ENCODE measurements at places on chromosomes 1 and 21. TPM values are rescaled to one million over a fixed set of nuclear protein-coding genes. Genes with fewer than 3 reads are reported as not detected.

DNA sequence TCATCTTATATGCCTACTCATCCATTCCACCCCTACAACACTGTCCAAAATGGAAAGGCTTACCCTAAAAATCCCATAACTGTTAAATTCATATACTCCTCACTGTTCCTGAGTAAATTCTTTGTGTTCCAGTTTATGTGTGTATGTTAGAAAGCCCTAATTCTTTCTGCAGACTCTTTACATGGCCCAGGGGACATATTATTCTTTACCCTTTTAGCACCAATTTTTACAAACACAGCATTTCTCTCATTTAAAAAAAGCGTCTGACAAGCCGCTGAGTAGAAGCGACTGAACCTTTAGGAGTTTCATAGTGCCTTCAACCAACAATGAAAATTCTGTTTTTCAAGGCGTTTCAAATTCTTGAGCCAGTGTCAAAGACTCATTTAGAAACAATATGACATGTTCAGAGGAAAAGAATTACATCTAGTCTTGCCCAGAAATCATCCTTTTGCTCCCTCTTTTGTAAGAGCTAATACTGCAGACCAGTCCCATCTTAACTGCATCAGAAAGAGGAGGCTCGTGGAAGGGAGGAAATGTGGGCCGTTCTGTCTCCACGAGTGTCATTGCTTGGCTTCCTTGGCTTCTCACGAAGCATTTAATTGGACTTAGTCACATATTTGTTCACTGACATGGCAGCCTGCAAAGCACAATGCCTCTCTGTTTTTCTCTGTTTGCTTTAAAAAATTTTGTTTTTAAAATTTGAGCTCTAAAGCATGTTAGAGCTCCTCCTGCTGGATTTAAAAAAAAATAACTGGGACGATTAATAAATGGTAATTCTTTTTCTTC, 21.3 kb upstream of the C1orf105 start:
- peak overlapping the region; percentile 58 for H3K27ac ChIP-seq
- H3K27me3 ChIP-seq, result peaks cover 2% of the 10 kb centered on the region
- no peak for DNase-seq

GRCh38 chr1:204495777-204496176, 1.2 kb upstream of the PIK3C2B start:
- peaks cover 41% of the 10 kb centered on the region for H3K4me1 ChIP-seq
- no peak for DNase-seq
- no peaks in the 10 kb centered on the region for H3K27me3 ChIP-seq
- H3K36me3 ChIP-seq, result no peaks in the 10 kb centered on the region

DNA sequence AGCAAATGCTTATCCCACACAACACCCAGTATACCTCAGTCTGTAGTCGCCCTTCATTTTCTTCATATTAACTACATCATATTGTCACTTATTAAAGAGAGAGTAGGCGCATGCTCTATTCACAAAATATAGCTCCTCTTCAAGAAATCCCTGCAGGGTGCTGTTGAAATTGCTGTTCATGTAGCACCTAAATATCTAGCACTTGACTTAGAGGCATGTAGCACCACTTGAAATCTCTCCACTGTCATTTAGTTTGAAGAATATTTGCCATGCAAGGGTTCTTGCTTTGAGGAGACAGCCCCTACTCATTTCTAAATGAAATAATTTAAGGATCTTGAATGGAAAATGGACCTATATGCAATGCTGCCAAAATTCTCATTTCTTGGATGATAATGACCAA, 20.9 kb upstream of the LRRC8B start:
- H3K4me3 ChIP-seq, result no peak overlapping the region
- no peaks in the 10 kb centered on the region for H3K4me1 ChIP-seq
- peaks cover 4% of the 10 kb centered on the region for H3K36me3 ChIP-seq
- H3K27ac ChIP-seq, result no peak overlapping the region
- peaks cover 31% of the 10 kb centered on the region for H3K27me3 ChIP-seq

DNA sequence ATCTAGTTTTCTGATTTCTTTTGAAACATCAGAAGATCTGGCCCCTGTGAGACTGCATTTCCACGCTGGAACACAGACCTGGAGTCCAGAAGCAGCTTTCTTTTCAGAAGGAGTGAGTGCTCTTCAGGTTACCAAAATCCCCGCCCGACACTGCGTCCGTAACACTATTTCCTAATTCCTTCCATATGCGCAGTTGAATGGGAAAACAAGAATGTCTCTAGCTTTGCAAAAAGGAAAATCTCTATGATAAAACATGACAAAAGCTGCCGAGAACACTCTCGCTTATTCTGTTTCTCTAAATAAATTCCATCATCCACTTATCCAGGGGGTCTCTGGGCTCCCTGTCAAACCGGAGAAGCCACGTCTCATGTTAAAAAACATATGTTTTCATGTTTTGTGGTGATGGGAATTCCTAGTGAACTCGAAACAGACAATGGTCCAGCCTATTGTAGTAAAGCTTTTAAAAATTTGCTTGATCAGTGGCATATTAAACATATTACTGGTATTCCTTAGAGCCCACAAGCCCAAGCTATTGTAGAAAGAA, 67.7 kb downstream of the PLD5 start:
- no peaks in the 10 kb centered on the region for H3K36me3 ChIP-seq
- no peak overlapping the region for H3K4me3 ChIP-seq
- H3K4me1 ChIP-seq, result no peaks in the 10 kb centered on the region
- peaks cover 2% of the 10 kb centered on the region for H3K27me3 ChIP-seq
- no peak for DNase-seq
- no peak overlapping the region for H3K27ac ChIP-seq

DNA sequence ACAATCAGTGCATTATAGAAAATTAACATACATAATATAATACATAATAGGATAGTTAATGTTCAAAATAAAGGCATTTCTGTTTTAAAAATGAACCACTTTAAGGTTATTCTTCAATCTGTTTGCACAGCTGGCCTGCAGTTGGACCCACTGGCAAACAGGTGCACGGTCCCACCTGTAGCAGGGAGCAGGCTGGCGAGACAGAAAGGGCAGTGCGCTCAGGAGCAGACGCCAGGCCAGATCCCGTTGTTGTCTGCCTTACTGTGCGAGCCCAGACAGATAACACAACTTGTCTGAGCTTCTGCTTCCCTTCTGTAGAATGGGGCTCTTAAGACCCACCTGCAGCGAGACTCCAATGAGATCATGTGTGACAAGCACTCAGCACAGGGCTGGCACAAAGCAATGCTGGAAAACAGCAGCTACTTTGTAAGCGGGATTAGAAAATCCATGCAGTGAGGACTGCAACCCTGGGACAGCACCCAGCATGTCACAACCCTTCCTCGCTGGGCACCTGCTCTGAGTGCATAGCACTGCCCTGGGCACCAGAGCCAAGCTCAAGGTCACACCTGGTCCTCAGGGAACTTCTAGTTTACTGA, 33.5 kb downstream of the VPS26C start:
- H3K4me3 ChIP-seq, result no peak overlapping the region
- DNase-seq, result no peak
- peaks cover 58% of the 10 kb centered on the region for H3K36me3 ChIP-seq
- no peak overlapping the region for H3K27ac ChIP-seq
- H3K4me1 ChIP-seq, result peaks cover 31% of the 10 kb centered on the region

- peaks cover 58% of the 10 kb centered on the region for H3K4me1 ChIP-seq
- H3K27me3 ChIP-seq, result no peaks in the 10 kb centered on the region
These were observed 15.6 kb downstream of the UTP11 start for GRCh38 chr1:38028105-38028591.

GRCh38 chr1:156491151-156491949, 9.2 kb downstream of the MEF2D start:
- peaks cover 98% of the 10 kb centered on the region for H3K4me1 ChIP-seq
- no peaks in the 10 kb centered on the region for H3K27me3 ChIP-seq
- H3K36me3 ChIP-seq, result peaks cover 24% of the 10 kb centered on the region
- no peak for DNase-seq
- H3K4me3 ChIP-seq, result no peak overlapping the region

DNA sequence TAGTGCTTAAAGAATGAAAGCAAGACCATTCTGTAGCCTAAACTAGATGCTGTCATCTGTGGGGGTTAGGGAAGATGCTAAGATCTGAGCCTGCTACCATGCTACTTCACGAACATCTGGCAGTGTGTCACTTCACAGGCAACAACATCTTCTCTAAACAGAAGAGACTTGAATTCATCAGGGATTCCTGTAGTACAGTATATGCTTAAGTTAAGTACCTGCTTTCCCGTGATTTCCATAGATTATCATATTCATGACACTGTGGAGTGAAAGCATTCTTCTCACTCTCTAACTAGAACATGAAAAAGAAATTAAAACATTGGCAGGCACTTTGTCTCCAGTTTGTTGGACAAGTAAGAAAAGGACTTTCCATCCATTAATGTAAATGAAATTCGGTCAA, 390.9 kb downstream of the PTBP2 start:
- H3K4me3 ChIP-seq, result no peak overlapping the region
- DNase-seq, result no peak
- H3K27me3 ChIP-seq, result no peaks in the 10 kb centered on the region
- no peaks in the 10 kb centered on the region for H3K36me3 ChIP-seq

- no peak for DNase-seq
- no peak overlapping the region for H3K27ac ChIP-seq
- no peaks in the 10 kb centered on the region for H3K4me1 ChIP-seq
- H3K4me3 ChIP-seq, result no peak overlapping the region
These were observed 57.0 kb downstream of the DISP3 start for GRCh38 chr1:11535761-11536572.

- no peak overlapping the region for H3K27ac ChIP-seq
- no peak overlapping the region for H3K4me3 ChIP-seq
- H3K27me3 ChIP-seq, result no peaks in the 10 kb centered on the region
- no peak for DNase-seq
These were observed 770.7 kb downstream of the LTN1 start for GRCh38 chr21:28221984-28222383.

DNA sequence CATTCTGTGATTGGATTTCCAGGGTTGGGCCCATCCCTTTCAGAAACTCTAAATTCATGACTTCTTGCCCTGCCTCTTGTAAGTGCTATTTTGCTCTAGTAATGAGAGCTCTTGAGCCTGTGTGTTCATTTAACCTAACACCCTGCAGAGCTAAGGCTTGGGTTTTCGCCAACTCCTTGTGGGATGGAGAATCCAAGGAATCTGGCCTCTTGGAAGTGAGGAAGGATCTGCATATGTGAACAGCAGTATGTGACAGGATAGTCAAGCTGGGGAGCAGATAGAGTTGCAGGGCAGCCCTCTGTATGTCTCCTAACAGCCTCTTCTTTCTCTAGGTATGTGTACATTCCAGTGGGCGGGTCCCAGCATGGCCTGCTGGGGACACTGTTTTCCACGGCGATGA, 258.9 kb downstream of the HHAT start:
- DNase-seq, result no peak
- H3K27ac ChIP-seq, result no peak overlapping the region
- H3K4me3 ChIP-seq, result no peak overlapping the region
- H3K4me1 ChIP-seq, result peaks cover 2% of the 10 kb centered on the region
- H3K27me3 ChIP-seq, result no peaks in the 10 kb centered on the region

GRCh38 chr1:26833432-26834405, 7.2 kb downstream of the ZDHHC18 start:
- H3K27ac ChIP-seq, result peak overlapping the region; percentile 96
- peak; percentile 98 for DNase-seq
- peaks cover 45% of the 10 kb centered on the region for H3K36me3 ChIP-seq
- peaks cover 75% of the 10 kb centered on the region for H3K4me1 ChIP-seq
- H3K4me3 ChIP-seq, result peak overlapping the region; percentile 56

DNA sequence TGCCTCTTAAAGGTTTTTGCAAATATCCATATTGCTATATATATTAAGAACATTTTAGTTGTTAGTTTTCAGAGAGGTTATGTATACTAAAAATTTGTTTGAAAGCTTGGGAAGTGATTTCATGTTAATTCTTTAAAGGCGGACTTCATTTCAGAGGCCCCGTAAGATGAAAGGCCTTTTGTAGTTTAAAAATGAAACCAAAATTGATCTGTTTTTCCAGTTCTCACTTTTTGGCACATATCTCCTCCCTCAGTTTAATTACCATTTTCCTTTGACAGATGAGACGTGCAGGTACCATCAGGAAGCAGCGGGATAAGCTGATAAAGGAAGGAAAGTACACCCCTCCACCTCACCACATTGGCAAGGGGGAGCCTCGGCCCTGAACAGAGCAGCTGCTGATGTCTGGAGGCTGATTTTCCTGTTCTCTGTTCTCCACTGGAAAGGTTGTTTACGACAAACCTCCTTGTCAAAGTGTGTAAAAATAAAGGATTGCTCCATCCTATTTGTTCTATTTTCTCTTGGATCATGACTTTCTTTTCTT, 8.0 kb downstream of the NDUFS5 start:
- no peaks in the 10 kb centered on the region for H3K27me3 ChIP-seq
- peak overlapping the region; percentile 85 for H3K27ac ChIP-seq
- DNase-seq, result no peak
- H3K36me3 ChIP-seq, result peaks cover 52% of the 10 kb centered on the region
- peaks cover 31% of the 10 kb centered on the region for H3K4me1 ChIP-seq

DNA sequence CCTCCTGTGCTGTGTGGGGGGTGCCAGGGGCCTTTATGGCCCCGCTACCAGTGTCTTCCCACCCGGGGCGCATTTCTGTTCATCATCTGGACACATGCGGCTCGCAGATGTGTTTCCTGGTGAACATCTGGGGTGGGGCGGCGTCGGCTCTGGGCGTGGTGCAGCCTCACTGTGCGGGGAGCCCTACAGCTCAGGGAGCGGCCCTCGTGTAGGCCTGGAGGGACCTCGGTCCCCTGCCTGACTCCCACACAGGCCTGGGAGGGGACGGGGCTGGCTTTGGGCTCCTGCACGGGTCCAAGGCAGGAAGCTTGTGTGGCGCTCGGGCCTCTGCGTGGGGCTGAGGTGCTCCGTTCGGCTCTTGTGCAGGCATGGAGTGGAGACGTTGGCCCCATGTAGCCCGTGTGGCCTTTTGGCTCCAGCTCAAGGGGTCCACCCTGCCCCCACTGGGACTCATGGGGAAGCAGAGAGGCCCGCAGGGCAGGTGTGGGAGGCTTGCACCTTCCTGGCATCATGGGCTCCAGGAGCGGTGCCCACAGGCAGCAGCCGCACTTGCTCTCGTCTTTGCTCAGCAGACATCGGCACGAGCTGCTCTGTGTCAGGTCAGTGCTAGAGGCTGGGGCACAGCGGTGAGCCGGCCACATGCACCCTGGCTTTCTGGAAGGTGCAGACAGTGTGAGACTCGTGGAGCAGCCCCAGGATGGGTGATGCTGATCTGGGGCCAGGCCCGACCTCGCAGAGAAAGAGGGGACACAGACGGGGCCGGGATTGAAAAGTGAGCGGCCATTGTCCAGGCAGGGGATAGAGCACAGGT, 90.1 kb upstream of the ACTRT2 start:
- H3K27ac ChIP-seq, result no peak overlapping the region
- H3K4me3 ChIP-seq, result no peak overlapping the region
- H3K36me3 ChIP-seq, result no peaks in the 10 kb centered on the region

The EYA3 gene
- total RNA-seq, result 33.4 TPM

The C4BPB gene
- 0.91 TPM for total RNA-seq

The TPTE gene
- not detected for total RNA-seq

The SNRPE gene
- total RNA-seq, result 167 TPM

The S100A7 gene
- total RNA-seq, result not detected

The GJA5 gene
- total RNA-seq, result not detected

The DISC1 gene
- total RNA-seq, result 14.4 TPM

The FOXD3 gene
- total RNA-seq, result not detected

The SLC35A3 gene
- 17.7 TPM for total RNA-seq

The APCS gene
- not detected for total RNA-seq

The KRTAP22-1 gene
- total RNA-seq, result not detected

The MSH4 gene
- 0.38 TPM for total RNA-seq

Data from activated CD8-positive, alpha-beta memory T cell treated with anti-CD3 and anti-CD28 coated beads, Interleukin-2, amount 10 ng/mL, durations not matched to agents 7 days and 5 days (primary cell).